ENCODE measurements at places on chromosomes 6 and 20. TPM values are rescaled to one million over a fixed set of nuclear protein-coding genes. Genes with fewer than 3 reads are reported as not detected.

- DNase-seq = no peak
Measured at GRCh38 chr20:17910828-17911294, 57.7 kb downstream of the SNX5 start.

DNA sequence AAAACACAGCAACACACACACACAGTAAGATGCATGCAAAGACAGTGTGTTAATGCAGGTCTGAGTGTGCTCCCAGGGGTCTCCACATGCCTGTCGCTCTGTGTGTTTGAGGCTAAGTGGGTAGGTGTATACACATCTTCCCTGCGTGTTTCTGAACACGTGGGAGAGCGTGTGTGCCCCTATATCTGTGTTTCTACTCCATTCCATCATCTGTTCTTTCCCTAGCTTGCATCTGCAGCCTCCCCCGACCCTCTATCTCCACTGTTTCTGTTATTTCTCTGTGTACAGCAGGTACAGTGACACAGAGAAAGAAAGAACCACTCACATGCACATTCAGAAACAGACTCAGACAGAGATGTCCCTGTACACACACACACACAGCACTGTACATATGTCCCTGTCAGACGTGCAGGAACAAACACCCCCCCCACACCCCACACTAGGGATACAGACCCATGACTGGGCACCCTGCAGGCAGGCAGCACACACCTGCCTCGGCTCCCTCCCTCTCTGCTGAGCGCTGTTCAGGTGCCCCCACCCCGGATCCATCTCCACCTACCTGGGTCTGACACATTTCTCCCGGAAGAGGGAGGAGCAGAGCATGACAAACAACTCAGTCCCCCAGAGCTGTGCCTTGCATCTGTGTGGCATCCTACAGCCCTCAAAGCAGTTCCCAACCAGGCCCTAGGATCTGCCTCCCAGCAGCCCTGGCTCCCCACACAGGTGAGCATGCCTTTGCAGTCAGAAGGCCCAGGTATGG is 27.6 kb downstream of the KCNK15 start:
- no peak for DNase-seq

Gene GLP1R
- 0.94 TPM for total RNA-seq

- DNase-seq = no peak
Measured at GRCh38 chr6:144314003-144314485, 28.9 kb downstream of the UTRN start.

DNA sequence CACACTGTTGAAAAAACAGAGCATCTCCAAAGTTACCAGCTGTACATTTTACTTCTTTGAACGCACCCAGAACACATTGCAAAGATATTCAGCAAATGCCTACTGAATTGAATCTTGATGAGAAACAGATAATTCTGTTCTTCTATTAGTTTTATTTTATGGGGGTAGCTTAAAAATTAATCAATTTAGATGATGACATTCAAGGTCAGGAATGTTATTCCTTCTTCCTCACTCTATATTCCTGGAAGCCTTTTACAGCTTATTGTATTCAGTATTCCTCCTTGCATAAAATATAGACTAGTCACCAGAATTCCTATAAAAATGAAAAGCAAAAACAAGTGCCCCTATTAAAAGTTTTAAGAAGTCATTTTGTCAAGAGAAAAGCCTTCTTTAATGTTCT is 21.4 kb upstream of the GMDS start:
- no peak for DNase-seq
